ENCODE measurements at places on chromosomes 1 and 21.

- DNase-seq = no peak
Observed at GRCh38 chr1:172630868-172631267, 28.0 kb upstream of the FASLG start.

- no peak for DNase-seq
Observed at GRCh38 chr1:147683163-147683763, 12.9 kb upstream of the ACP6 start.

GRCh38 chr1:41955461-41956159 lies 36.9 kb upstream of the HIVEP3 start:
- DNase-seq = no peak

GRCh38 chr1:6301526-6301925 lies 40.6 kb upstream of the GPR153 start:
- no peak for DNase-seq

- DNase-seq = no peak
Observed at GRCh38 chr1:31421371-31422040, 8.5 kb downstream of the SERINC2 start.

DNA sequence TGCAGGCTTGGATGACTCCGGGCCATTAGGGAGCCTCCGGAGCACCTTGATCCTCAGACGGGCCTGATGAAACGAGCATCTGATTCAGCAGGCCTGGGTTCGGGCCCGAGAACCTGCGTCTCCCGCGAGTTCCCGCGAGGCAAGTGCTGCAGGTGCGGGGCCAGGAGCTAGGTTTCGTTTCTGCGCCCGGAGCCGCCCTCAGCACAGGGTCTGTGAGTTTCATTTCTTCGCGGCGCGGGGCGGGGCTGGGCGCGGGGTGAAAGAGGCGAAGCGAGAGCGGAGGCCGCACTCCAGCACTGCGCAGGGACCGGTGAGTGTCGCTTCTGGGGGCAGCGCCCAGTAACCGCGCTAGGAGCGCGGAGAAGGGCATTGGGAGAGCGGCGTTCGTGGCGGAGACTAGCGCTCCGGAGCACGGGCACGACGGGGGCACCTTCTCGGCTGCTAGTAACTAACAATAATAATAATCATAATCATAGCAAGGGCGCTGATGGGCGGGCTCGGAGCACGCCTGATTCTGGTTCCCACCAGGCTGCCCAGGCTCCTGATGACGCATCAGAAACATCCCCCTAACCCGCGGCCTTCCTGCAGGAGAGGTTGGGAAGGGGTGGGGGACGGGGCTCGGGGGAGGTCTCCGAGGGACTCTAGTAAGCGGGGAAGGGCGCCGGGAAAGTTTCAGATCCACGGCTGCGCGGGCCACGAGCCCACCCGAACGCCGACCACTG lies at the start of gene MX1:
Gene MX1, plus strand, starts transcription at position 286 of the 722 bp plus-strand sequence. CDS start 5,832 bp downstream, outside the sequence.
- DNase-seq = peak; percentile 20

- DNase-seq = no peak
Observed at GRCh38 chr1:24329331-24329730, 10.2 kb downstream of the GRHL3 start.

- DNase-seq = no peak
Observed at GRCh38 chr1:224429616-224430326, 4.8 kb downstream of the WDR26 start.

DNA sequence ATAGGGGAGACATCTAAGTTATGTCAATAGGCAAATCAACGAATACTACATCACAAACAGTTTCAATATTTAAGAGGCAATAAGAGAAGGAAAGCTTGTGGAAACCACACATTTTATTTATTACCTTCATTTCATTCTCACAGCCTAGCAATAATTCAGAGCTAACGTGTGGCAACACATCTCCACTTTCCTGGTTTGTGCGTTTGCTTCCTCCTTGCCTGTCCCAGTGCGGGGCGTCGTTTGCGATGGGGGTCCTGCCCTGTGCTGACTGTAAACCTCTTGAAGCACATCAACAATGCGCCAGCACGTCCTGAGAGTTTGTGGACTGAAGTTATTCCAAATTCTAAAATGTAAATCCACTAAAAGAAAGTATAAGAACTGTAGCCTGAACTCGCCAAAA lies 14.4 kb upstream of the VPS26C start:
- no peak for DNase-seq

- DNase-seq = peak; percentile 14
Observed at GRCh38 chr1:200625381-200625824, 4.9 kb upstream of the KIF14 start.

DNA sequence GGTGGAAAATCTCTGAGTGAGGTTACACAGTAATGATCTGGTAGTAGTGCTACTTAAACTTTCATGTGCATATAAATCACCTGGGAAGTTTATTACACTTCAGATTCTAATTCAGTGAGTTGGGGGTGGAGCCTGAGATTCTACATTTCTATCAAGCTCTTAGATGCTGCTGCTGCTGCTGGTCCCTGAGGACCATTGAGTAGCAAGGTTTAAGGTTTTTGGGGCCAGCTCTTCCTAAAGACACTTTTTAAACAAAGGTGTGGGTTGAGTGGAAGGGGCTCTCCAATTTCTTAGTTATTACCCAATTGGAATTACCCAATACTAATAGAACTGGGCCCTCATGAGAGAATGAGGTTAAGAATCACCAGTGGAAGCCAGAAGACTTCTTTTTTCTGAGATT lies 29.5 kb downstream of the KCNA3 start:
- DNase-seq = no peak

DNA sequence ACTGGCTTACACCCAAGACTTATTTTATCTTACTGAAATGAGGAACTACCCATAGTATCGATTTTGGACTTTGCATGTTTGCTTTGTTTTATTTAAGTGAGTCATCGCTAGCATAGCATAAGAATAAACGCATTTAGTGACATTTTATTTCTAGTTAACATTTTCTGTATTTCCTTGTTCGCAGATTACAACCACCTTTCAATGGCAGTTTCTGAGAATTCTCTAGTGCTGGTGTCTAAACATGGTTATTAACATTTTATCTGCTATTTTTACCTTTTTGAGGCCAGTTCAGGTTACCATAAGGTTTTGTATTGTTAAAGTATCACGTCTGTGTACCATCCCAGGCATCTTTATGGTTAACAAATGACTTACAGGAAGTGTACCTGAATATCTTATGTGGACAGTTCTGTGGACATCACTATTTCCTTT lies 24.5 kb downstream of the EEIG2 start:
- DNase-seq = peak; percentile 32

- DNase-seq = no peak
Observed at GRCh38 chr21:24259241-24259640, 1348.0 kb downstream of the MRPL39 start.

- peak; percentile 26 for DNase-seq
Observed at GRCh38 chr1:113905435-113905861, 322 bp downstream of the DCLRE1B start.

DNA sequence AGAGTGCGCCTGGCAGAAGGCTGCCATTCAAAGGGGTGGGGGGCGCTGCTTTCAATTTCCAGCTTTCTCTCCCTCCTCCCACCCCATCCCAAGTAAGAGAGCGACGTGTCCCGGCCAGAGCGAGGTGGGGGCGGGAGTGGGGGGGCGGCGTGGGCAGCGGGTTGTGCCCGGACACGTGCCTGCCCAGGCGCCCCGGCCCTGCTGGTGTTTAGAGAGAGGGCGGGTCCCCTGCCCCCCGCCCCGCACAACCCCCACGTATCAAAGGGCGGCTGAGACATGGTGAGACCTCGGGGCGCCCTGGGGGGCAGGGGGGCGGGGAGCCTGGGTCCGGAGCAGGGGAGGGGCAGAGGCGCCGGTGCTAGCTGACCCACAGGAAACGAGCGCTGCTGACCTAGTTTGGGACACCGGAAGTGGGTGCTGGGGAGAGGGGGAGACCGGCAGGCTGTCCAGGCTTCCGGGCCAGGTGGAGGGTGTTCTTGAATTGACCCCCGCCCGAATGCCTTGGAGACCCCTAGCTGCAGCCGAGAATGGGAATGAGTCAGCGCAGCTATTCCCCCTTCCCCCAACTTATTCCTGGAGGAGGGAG lies 1.3 kb downstream of the ZBTB7B start:
- peak; percentile 67 for DNase-seq

DNA sequence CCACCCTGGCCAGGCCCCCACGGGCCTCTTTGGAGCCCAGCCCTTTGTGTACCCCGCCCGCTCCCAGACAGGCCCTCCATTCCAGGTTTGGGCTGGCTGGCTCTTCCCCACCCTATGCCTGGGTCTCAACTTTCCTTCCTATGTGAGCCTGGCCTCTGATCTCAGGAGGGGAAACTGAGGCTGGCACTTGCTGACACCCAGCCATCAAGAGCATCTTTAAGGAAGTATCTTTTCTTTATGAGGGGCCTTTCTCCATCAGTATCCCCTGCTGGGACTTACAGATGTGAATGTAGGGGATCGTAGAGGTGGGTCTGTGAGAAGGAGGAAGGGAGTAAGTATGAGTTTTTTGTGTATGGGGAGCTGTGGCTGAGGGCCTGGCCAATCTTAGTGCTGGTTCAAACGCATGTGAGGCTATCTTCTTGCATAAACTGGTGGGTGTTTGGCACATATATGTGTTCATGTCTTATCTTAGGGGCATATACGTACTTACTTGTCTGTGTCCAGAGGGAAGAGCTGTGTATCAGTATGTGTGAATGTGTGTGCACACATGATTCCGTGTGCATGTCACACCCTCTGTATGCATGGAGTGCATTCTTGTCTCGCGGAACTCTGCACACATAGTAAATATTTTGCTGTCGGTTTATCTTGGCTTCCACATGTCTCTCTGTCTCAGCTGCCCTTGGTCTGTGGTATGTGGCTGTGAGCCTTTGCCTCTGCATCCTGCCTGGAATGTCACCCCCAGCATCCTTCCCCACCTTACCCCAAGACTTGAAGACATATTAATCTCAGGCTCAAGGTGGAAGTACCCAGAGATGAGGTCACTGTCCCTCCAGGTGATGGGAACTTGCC lies 5.4 kb downstream of the NECTIN4 start:
- DNase-seq = no peak

- no peak for DNase-seq
Observed at GRCh38 chr21:41923186-41923585, 30.6 kb downstream of the C2CD2 start.

DNA sequence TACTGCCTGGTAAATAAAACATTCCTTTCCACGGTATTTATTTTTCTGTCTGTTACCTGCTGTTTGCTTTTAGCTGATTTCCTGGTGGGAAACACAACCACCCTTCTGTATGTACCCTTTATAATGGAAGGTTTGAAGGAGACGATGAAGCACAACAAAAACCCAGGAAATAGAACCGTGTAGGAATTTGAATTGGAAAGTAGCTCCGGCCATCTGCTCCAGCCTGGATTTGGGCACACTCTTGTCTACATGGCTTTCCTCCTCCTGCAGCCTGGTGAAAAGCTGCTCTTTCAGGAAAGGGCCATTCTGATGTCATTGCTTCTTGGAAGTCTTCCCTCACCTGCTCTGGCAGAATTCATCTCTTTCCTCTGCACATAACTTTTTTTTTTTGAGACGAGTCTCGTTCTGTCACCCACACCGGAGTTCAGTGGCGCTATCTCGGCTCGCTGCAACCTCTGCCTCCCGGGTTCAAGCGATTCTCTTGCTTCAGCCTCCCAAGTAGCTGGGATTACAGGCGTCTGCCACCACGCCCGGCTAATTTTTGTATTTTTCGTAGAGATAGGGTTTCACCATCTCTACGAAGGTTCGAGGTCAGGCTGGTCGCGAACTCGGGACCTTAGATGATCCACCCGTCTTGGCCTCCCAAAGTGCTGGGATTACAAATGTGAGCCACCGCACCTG lies 2.7 kb downstream of the AK4 start:
- no peak for DNase-seq

GRCh38 chr1:240500647-240501046 lies 111.3 kb downstream of the GREM2 start:
- no peak for DNase-seq

DNA sequence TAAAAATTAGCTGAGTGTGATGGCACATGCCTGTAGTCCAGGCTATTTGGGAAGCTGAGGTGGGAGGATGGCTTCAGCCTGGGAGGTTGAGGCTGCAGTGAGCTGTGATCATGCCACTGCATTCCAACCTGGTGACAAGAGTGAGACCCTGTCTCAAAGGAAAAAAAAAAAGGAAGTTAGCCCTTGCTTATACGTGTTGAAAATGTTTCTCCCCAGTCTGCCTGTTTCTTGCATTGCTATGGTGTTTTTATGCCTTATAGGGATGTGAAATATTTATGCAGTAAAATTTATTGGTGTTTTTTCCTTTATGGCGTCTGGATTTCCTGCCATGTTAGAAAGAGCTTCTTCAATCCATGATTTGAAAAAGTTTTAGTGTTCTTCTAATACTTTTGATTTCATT lies 3.6 kb upstream of the RERE start:
- no peak for DNase-seq

GRCh38 chr1:154760469-154760933 lies 109.6 kb downstream of the KCNN3 start:
- DNase-seq = no peak

DNA sequence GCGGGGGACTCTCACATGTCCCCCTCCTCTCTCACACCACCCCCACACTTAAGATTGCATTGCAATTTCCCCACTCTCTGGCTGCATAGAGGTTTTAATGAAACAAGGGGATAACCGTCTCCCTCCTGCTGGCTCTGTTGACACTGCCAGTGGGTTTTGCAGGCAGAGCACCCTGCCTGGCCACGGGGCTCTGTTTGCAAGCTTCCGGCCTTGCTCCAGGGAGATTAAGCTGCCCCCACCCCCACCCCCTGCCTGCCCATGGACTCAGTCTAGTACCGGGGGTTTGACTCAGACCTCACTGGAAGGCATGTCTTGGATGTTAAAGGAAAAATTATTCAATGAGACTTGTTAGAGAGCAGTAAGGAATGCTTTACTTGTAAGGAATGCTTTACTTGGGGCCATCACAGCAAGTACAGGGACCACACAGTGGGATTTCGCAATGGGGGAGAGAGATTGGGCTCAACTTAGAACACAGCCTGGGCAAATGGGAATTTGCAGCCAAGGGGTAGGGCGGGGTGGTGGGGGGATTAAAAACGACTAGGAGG lies 101.0 kb downstream of the AJAP1 start:
- no peak for DNase-seq

- peak; percentile 9 for DNase-seq
Observed at GRCh38 chr1:113903501-113904292, 902 bp downstream of the AP4B1 start.

- no peak for DNase-seq
Observed at GRCh38 chr1:215842905-215843304, 275.8 kb downstream of the KCTD3 start.

DNA sequence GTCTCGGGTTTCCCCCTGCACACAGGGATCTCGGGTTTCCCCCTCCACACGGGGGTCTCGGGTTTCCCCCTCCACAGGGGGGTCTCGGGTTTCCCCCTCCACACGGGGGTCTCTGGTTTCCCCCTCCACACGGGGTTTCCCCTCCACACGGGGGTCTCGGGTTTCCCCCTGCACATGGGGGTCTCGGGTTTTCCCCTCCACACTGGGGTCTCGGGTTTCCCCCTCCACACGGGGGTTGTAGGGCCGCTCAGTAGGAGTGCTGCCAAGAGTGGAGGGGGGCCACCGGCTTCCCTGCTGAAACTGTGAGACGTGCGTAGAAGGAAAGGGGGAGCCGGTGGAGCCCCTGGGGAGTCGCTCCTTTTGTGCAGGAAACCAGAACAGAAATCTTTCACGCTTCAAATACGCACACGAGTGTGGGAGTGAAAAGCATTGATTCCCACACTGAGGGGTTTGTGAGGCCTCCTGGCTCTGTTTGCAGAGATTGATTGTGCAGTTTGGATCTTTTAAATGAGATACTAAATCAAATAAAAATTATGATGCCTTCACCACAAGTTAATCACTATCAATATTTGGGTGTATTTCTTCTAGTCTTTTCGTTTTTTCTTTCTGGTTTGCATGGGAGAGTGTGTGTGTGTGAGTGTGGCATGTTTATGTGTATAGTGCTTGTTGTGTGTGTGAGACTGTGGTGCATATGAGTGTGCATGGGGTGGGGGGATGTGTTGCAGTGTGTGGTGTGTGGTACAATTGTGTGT lies 54.3 kb upstream of the TRAPPC10 start:
- DNase-seq = no peak
